ENCODE measurements at places on chromosomes 6 and 20.

DNA sequence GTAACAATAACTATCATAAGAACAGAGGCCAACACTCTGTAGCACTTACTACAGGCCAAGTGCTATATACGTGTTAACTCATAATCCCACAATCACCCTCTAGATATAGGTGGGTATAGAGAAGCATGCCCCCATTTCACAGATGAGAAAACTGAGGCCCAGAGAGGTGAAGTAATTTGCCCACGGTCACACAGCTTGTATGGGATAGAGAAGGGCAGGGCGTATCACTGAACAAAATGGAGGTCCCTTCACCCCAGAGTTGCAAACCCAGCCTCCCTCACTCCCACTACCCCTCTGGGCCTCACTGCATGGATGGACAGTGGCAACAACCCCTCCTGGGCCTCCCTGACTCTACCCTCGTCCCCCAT lies 31.8 kb upstream of the PTGIS start:
- no peak for DNase-seq

- no peak for DNase-seq
Measured at GRCh38 chr20:46010491-46011391, 2.0 kb downstream of the MMP9 start.

- no peak for DNase-seq
Measured at GRCh38 chr20:36063916-36064657, 90.5 kb upstream of the EPB41L1 start.

DNA sequence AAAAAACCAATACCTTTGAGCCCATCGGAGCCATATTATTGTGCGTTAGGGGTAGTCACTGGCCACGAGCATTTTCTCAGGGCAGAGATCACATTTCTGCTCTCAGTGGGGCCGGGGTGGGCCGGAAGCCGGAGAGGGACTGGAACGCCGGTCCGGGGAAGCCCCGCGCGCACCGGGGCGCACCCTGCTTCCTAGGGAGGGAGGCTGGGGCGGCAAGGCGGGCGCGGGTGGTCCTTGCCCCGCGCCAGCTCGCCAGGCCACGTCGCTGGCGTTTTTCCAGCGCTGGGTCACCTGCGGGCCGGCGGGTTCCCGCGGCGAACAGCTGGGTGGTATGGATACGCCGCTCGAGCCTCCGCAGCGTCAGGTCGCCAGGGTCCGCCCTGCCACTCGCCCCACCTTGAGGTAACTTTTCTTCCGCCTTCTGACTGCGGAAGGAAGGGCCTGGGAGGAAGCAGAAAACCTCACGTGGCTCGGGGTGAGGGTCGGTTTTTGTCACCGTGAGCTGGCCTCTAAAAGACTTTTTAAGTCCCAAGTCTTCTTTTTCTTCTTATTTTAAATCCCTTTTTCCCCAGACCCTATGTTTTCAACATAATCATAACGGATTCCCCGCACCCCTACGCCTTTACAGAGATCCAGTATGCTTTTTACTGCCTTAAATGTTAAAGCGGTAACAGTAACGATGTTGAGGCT lies 2.7 kb upstream of the EEF1A1 start:
- no peak for DNase-seq

- no peak for DNase-seq
Measured at GRCh38 chr20:44585057-44585963, 2.9 kb downstream of the PKIG start.

DNA sequence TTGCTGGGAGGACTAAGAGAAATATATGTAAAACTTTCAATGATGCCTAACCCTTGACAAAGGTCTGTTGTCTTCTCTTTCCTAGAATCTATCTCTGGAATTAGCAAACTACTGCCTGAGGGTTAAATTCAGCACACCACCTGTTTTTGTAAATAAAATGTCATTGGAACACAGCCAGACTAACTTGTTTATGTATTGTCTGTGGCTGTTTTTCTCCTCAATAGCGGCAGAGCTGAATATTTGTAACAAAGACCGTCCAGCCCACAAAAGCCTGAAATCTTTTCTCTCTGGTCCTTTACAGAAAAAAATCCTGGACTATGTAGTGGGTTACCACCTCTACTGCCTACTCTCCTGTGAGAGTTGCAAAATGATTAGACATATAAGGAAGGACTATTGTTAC lies 33.3 kb upstream of the SYNDIG1 start:
- DNase-seq, result no peak

- no peak for DNase-seq
Measured at GRCh38 chr20:43508604-43509040, 1.1 kb downstream of the L3MBTL1 start.

DNA sequence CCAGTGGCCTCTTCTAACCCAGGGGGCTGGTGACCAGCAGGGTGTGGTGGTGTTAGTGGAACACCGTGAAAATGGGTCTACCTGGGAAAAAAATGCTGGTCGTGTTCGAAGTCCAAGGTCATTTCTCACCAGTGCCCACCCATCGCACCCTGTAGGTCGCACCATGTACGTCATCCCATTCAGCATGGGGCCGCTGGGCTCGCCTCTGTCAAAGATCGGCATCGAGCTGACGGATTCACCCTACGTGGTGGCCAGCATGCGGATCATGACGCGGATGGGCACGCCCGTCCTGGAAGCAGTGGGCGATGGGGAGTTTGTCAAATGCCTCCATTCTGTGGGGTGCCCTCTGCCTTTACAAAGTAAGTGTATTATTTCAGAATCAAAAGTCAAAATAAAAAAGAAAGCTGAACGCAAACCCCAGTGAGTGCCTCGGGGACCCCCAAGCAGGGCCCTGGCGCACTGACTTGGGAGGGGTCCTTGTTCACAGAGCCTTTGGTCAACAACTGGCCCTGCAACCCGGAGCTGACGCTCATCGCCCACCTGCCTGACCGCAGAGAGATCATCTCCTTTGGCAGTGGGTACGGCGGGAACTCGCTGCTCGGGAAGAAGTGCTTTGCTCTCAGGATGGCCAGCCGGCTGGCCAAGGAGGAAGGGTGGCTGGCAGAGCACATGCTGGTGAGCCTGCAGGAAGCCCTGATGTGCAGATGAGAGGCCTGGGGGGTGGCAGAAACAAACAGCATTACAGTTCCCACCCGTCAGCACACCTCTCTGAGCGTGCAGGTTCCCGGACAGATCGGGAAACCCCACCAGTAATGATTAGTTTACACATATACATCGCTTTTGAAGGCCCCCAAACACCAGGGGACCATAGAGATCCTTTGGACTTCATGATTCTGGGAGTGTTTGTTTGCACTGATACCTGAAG lies 1.9 kb downstream of the PCK1 start:
- no peak for DNase-seq

DNA sequence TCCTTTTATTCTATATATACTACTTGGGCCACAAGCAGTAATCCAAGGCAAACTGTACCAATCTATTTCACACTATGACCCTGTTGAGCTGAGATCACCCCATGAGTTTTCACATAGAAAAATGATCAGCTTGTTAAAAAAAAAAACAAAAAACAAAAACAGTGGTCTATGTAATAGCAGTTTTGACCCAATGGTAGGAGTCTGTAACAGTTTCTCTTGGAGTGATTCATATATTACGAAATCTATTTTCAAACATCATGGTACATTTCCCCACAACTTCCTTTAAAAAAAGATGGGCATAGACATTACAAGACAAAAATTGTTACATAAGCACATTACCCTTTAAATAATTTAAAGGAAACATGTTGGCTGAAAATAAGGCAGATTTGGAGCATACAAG lies 78.1 kb downstream of the PRSS35 start:
- DNase-seq, result peak; percentile 45

- DNase-seq, result no peak
Measured at GRCh38 chr6:96582436-96582835, 19.5 kb downstream of the FHL5 start.

DNA sequence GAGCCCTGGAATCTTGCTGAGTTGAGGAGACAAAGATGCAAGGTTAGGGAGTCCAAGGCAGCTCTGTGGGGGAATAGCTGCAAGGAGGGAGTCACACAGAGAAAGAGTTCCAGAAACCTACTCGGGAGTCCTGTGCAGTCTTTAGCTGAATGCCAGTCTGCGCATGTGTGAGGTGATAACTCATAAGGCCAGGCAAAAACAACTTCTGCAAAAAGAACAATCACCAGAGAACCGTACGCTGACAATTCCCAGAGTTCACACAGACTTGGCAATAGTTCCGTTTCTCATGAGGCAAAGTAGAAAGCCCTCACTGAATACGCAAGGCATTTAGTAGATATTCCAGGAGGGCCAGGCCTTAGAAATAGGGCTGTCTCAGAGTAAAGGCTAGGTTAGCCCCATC lies 135.2 kb upstream of the TAB2 start:
- no peak for DNase-seq

DNA sequence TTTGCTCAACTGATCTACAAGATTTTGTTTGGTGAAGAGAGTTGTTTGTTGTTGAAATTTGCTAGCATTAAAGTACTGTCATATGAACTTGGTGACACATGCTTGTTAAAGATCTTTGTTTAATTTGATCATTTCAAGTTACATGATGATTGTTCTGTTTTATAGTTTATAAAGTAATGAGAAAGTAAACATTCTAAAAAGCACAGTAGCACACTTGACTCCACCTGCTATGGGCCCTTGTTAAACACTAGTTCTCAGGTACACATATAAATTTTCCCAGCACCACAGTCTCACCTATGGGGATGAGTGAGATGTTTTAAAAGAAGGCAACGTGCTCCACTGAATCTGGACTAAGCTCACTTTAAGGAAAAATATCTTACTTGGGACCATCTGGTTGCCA lies 14.1 kb downstream of the MCHR2 start:
- no peak for DNase-seq

- DNase-seq, result peak; percentile 9
Measured at GRCh38 chr6:136717716-136717990, 74.6 kb downstream of the MAP3K5 start.

DNA sequence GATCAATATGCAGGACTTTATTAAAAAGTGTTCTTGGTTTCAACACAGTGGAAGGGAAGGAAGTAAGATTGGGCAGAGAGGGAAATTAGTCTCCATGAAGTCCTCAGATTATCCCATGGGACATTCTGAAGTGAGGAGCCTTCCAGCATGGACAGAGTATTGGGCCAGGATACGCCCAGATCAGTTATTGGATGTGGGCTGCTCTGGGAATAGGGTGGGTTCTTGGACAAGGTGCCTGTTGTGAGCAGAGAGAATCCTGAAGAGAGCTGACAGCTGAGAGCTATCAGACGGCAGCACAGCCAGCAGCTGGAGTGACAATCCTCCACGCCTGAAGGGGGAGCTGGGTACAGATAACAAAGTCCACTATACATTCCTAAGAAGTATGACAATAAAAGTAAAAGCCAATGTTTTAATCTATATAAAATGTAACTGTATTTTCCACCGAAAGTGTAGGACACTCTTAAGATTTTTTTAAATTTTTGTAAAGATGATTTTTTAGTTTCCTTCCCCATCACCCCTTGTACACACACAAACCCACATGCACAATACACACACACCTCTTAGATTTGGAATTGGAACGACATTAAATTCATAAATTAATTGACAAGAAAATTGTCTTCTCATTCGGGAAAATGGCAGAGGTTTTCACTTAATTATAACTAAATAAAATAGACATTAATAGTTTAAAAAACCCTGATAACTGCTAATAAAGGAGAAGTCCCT lies 107.8 kb downstream of the FBXO5 start:
- no peak for DNase-seq

DNA sequence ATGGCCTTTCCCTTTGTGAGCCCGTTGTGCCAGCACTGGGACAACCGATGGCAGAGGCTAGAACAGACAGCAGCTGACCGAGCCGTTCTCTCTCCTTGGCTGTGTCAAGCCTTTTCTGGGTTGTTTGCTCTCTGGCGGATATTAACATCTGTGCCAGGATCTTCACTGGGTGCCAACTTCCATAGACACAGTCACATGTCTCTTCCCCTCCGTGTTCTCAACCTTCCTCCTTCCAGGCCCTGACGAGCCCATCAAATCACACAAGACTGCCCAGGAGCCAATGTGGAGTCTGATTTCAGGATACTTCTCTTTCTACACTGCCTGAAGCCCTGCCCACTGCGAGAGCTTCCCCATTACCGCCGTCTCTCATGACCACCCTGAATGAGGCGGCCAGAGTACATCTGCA lies 111.0 kb upstream of the RALGAPA2 start:
- DNase-seq, result no peak

DNA sequence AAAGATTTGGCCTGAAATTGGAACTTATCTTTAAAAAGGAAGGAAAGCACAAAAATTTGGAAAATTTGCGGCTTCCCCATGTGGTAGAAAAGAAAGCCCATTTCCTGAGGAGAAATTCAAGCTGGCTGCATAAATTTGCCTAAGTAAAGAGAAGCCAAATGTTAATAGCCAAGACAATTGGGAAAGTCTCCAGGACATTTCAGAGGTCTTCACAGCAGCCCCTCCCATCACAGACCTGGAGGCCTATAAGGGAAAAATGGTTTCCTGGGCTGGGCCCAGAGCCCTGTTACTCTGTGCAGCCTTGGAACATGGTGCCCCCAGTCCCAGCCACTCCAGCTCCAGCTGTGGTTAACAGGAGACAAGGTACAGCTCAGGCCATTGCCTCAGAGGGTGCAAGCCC lies 736.5 kb downstream of the HACE1 start:
- no peak for DNase-seq

GRCh38 chr6:90204327-90205056 lies 92.2 kb downstream of the BACH2 start:
- DNase-seq, result no peak

DNA sequence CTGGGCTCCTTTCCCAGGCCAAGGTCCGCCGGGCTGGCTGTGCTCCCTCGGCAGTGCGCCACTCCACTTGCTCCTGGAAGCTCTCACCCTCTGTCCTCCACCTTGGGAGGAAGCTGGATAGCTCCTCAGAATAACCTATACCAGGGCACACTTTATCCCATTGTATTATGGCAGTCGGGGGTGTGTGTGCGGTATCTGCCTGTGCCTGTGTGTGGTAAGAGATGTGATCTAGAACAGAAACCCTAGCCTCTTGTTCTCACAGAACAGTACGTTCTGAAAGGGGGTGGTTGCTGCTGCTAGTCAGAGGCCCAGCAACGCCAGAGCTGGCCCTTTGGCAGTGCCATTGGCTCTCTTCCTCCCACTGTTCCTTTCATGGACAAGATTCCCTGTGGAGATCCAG lies 168.4 kb downstream of the TBXT start:
- DNase-seq, result no peak

- peak; percentile 43 for DNase-seq
Measured at GRCh38 chr20:47272893-47273590, 83.5 kb downstream of the ZMYND8 start.

GRCh38 chr6:70684794-70685493 lies 17.3 kb downstream of the SMAP1 start:
- no peak for DNase-seq

- DNase-seq, result no peak
Measured at GRCh38 chr6:129699659-129700058, 10.3 kb downstream of the ARHGAP18 start.

Data from HCEC 1CT (cell line).